Non-pigmented ciliary epithelial cell (primary cell): ENCODE measurements at places on chromosomes 16 and 17.

DNA sequence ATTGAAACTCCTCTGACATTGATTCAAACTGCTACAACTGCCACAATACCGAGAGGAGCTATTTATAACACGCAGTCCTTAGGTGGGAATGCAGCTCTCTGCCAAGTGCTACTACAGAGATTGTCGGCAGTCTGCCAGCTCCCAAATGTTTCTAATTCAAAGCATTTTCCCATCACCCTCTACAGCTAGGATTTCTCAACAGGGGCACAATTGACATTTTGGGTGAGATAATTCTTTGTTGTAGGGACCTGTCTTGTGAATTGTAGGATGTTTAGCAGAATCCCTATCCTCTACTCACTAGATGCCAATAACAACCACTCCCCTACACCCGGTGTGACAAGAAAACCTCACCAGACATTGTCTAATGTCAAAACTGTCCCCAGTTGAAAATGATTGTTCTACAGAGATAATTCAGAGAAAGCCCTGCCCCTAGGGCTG is 7.8 kb upstream of the N4BP1 start:
- no peak for DNase-seq

DNA sequence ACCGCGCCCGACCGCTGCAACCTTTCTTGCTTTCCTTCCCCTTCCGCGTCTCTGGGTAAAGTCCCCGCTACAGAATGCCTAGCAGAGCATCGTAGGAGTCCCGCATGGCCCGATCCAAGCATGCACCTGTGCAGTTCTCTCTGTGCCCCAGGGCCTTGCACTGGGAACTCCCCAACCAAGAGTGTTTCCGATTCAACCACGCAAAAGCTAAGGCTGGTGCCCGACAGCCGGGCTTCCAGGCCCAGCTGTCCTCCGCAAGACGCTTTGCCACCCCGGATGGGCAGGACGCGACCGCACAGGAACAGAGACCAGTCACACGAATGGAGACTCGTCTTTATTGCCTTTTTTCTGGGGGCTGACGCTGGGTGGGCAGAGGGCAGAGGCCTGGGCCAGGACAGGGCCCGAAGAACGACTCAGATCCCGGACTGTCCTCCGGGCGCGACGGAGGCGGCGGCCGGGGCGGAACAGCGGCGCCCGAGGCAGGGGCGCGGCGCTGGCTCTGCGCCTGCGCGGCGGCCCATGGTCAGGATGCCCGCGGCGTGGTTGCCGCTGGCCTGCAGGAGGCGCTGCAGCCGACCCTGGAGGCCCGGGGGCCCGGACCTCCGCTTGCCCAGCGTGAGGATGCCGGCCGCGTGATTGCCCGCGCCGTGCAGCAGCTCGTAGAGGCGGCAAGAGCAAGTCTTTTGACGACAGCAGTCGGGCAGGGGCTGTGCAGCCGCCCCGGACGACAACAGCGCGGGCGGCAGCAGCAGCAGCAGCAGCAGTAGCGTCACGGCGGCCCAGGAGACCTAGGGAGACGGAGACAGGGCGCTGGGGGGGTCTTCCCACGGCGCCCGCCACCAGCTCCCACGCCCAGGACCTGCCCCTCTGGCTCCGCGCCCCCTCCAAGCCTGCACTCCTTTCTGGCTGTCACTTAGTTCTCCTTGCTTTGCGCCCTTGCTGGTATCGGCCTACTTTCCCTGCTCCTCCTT is 1.2 kb downstream of the HCRT start:
- no peak for DNase-seq

DNA sequence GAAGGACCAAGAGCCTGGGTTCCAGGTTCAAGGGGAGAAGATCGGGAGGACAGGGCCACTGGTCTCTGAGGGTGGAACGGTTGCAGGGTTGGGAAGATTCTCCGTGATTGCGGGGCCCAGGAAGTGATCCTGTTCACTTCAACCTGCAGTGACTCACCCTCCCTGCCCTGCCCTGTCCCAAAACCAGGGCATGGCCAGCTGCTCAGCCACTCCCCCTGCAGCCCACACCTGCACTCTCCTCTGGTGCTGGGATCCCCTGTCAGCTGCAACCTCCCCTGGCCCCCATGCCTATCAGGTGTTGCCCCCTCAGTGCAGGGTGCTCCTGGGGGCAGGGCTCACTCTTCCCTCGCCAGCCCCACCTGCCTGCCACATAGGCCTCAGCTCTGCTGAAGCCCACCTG is 1.1 kb downstream of the RUNDC3A start:
- DNase-seq, result no peak

DNA sequence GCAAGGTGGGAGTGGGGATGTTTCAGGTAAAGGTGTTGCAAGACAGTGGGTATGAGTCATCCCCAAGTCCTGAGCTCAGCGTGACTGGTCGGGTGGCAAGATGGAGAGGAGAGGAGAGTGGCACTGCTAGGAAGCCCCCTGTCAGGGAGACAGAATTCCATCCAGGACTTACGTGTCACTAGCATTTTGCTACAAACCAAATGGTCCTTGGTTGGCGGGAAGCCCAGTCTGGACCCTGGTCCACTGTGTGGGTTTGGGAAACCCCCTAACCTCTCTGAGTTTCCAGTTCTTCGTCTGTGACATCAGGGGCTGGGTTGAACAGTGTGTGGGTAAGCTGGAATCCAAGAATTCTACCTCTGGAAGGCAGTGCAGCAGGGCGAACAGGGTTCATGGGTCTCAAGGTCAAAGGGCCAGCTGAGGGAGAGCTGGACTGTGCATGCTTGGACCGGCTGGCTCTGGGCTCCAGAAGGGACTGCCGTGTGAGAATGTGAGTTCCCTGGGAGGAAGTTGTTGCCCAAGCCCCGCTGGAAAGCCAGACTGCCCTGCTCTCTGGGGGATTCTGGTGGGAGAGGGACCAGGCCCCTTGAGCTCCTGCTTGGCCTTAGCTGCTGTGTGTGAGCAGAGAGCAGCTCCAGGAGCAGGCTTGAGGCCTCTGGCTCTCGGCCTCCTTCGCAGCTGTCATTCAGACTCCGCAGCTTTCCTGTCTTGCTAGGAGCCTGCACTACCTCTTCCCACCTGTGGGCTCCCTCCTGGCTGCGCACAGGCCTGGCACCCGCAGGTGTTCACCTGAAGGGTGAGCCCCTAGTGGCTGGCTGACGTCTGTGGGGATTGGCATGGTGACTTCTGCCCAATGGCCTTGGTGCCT is 84.6 kb downstream of the NT5M start:
- no peak for DNase-seq

GRCh38 chr16:54657058-54657708 is 273.5 kb upstream of the IRX5 start:
- no peak for DNase-seq

DNA sequence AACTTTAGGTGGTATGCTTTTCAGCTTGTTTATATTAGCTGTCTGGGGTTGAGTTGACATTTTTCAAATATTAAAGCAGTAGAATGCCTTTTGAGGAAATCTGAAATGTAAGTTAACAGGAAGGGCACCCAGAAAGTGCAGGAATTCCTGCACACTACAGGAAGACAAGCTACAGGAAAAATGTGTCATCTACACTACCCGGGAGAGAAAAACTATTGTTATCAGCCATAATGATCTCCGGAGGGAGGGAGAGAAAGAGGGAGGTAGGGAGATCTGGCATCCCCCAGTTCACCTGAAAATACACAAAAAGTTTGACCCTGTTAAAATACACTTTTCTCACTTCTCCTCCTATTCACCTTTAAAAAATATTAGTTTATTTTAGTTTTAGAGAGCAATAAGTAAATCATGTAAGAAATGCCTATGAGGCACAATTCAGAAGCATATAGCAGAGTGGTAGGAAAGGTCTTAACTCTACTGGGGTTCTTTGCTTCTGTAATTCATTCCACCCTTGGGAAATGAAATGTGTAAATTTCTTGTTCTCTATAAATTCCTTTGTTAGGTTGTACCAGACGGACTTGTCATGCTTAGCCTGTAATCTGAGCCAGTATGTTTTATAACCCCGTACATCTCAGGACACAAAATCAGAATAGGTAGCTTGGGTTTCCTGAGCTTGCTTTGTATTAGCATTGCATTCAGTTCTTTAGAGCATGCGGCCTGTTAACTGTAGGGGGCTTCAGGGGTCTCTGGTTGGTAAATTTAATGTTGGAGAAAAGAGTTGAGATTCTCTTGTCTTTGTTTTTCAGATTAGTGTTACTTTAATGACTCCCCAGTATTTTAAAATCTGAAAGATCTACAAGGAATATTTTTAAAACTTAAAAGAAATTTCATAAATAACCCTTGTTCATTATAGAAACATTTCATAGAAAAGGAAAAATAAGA is 3.3 kb downstream of the MAP2K6 start:
- DNase-seq, result no peak

DNA sequence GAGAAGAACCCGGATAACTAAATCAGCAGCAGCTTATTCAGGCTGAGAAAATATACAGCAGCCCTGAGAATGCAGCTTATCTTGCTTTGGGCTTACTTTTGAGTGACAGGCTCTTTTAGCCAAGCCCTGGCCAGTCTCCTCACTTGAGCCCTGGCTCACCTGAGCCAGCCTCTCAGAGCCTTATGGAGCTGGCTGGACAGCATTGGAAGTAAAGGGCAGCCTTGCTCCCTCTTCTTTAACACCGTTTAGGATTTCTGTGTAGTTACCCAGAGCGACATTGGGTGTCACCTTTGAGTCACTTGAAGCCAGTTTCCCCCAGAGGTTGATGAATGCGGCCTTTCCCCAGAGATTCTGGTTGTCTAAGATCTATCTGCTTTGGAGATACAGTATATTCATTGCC is 7.7 kb upstream of the NPIPB2 start:
- no peak for DNase-seq

GRCh38 chr17:36864827-36865430 is 72.3 kb upstream of the LHX1 start:
- DNase-seq, result no peak
